SJSA1 (cell line): ENCODE measurements at places on chromosomes 5 and 9.

DNA sequence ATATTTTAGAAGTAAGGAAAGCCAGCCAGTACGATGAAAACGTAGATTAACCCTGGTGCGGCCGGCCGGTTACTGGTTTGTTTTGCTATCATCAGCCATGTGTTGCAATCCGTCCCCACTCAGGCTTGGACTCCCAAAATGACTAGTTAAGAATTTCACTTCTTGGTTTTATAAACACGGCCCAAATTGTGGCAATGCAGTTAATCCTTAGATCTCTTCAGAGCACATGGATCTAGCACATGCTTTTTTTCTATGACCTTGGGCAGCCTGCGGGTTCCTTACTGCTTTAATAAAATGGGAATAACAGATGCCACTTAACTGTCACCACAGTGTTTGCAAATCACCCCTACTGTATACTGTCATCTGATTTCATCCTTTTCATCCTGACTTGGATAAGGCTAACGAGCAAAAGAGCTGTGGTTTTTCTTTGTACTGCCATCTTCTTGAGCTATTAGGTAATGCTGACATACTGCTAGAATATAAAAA is 1.5 kb downstream of the NDFIP1 start:
- peak; percentile 53 for DNase-seq

- no peak for DNase-seq
Measured at GRCh38 chr5:2208239-2208544, 325.5 kb upstream of the IRX4 start.

DNA sequence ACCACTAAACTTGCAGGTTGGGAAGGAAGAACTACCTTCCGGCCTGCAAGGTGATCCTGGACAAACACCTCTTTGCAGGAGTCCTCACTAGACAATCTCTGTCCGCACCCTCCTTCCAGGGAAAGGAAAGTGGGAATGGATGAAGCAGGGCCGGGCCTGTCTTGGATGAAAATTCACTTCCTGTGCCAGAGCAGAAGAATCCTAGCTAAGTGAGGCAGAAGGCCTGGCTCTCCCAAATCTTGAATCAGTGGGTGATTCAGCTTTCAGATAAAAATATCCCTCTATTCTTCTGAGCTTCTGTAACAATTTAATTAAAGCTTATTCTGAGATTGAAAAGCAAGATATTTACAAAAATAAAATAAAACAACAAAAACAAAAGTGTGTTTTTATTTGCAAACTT is 281.9 kb upstream of the TLE4 start:
- no peak for DNase-seq

DNA sequence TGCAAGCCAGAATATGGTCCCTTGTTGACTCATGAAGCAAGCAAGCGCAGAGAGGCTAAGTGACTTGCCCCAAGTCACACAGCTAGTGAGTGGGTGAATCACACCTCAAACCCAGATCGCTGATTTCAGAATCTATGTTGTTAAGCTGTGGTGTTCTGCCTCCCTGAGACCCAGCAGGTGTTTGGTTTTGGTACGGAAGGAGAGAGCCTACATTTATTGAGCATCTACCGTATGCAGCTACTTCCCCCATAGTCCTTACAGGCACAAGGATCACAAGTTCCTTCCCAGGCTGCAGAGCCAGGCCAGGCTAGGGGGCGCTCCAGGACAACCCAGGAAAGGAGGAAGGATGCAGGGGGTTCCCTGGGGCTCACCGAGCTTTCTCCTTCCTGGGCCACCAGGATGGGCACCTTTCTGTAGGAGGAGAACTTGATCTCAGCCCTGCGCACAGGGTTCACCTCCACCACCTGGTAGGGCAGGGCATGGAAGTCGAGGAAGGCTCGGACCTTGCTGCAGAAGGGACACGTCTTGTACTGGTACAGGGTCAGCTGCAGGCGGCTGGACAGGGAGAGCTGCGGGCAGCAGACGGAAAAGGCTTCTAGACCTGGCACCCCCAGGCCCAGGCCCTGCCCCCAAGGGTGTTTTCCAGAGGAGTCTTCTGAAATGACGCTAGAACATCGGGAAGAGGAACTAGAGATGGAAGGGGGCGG is 2.5 kb downstream of the PTGES2 start:
- DNase-seq: peak; percentile 21

DNA sequence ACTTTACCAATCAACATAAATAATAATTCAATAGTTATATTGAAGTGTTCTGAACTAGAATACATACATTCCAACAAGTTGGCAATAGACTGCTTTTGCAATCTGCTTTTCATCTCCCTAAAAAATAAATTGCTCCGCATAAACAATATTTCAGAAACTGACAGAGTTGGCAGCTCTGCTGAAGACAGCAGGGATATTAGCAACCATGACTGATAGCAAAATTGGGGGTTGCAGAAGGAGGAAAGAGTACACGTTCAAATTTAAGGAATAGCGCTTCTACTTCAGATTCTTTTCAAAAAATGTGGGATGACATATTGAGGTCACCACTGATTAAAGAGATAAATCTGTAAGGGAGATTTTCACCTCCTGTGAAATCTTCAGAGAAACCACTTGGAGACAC is 521.2 kb downstream of the DTWD2 start:
- no peak for DNase-seq

DNA sequence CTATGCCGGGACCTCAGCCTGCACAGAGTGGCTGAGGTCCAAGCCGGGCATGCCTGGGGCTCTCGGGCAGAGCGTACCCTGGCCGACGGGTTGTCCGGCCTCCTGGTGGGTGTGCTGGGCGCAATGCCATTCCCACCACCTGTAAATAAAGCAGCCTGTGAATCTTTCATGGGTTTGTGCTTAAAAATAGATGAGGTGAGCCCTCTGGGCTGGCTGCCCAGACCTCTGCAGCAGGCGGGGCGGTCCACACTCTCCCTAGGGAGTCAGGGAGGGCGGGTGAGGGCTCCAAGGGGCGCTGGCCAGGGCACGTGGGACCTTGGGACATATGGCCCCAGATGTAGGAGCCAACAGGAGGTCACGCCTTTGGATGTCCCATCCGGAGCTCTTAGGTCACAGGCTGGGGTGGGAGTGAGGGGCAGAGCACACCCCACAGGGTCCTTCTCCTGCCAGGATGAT is 3.6 kb upstream of the AGPAT2 start:
- no peak for DNase-seq
